Anterior cingulate cortex (tissue), 58 donors: ENCODE measurements at places on chromosomes 5 and 9.

DNA sequence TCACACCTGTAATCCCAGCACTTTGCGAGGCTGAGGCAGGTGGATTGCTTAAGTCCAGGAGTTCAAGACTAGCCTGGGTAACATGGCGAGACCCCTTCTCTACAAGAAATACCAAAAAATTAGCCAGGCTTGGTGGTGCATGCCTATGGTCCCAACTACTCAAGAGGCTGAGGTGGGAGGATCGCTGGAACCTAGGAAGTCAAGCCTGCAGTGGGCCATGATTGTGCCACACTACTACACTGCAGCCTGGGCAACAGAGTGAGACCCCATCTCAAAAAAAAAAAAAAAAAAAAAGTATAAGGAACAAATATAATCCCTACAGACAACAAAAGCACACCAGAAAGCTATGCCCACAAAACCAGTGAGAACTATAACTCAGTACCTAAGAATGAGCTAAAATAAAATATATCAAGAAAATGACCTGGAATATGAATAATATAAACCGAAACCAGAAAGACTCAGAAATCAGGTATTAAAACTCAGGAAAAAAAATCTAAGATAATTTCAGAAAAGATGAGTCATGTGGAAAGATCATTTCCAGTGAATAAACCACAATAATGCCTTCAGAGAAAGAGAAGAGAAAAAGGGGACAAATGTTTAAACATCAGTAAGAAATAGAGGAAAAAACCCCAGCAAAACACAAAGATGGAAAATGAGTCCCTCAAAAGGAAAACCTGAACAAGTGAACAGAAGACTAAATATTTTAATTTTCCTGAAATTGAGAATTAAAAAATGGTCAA, 57.4 kb downstream of the GOLPH3 start:
- DNase-seq = no peak

- DNase-seq = no peak
Observed at GRCh38 chr5:18675041-18675440, 1040.8 kb downstream of the TAF11L14 start.

DNA sequence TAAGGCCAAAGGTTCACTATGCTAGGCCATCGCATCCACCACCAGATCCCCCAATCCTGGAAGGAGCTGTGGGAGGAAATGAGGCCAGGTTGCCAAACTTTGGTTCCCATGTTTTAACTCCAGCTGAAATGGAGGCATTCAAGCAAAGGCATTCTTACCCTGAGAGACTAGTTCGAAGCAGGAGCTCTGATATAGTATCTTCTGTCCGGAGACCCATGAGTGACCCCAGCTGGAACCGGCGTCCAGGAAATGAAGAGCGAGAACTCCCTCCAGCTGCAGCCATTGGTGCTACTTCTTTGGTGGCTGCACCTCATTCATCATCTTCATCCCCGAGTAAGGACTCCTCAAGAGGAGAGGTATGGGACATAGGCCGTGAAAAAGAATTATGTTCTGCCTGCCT, 75.6 kb downstream of the GAPVD1 start:
- no peak for DNase-seq

DNA sequence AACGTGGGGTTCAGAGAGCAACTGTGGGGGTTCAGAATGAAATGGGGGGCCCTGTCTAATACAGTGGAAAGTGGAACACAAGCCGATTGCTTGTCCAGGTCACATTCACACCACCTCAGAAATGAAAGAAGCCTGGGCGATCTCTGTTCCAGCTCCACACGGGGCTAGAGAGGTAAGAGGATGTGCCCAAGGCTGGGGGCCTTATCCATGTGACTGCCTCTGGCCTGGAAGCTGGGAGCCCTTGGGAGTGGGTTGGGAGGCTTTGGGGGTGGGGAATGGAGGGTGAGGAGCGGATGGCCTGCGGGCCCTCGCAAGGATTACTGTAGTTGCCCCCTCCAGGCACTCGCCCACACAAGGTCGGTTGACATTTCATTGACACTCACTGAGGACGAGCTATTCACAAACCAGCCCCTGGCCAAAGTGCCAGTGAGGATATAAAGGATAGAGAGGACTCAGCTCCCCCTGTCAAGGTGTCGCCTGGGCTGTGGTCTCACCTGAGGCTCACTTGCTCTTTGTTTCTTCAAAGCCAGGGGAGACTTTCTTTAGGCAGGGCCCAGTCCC, 86.7 kb downstream of the LIFR start:
- DNase-seq = no peak

DNA sequence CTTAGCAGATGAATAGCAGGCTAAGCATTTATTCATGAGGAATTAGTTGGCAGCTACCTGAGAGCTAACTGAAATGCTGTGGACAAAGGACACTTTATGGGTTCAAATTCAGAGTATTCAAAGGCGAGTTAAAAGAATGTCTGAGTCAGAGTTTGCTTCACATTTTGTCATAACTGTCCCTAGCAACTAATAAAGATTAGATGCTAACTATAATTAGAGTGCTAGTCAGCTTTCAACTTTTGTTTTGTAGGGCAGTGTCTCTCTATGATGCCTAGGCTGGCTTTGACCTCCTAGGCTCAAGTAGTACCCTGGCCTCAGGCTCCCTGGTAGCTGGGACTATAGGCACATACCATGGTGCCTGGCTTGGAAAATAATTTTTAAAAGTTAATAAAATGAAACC, 4.6 kb downstream of the SMC5 start:
- no peak for DNase-seq

DNA sequence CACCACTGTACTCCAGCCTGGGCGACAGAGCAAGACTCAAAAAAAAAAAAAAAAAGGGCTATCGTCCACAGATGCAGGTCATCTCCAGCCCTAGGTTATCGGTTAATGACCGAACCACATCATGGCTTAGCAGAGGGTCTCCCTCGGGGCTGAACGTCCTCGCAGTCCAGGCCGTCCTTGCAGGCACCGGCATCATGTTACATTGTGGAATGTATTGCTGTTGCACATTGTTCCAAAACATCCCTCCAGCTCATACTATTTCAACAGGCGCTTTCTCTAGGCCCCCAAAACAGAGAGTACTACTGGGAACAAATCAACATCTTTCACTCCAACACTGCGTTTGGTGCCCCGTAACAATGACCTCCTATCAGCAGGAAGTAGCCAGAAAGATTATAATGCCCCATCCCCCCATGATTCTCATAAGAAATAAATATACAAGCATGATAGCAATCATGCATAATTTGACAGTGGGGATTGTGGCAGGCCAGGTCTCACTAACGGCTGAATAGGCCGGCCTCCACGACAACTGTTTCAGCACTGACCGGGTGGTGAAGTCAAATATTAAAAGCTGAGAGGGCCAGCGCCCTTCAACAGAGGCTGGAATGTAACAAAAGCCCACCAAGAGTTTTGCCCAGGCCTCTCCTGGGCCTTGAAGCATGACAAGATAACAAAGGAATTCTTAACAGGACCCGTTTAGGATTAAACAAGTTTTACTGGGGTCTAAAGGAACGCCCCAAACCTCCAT, 1.1 kb upstream of the LCN9 start:
- DNase-seq = no peak

DNA sequence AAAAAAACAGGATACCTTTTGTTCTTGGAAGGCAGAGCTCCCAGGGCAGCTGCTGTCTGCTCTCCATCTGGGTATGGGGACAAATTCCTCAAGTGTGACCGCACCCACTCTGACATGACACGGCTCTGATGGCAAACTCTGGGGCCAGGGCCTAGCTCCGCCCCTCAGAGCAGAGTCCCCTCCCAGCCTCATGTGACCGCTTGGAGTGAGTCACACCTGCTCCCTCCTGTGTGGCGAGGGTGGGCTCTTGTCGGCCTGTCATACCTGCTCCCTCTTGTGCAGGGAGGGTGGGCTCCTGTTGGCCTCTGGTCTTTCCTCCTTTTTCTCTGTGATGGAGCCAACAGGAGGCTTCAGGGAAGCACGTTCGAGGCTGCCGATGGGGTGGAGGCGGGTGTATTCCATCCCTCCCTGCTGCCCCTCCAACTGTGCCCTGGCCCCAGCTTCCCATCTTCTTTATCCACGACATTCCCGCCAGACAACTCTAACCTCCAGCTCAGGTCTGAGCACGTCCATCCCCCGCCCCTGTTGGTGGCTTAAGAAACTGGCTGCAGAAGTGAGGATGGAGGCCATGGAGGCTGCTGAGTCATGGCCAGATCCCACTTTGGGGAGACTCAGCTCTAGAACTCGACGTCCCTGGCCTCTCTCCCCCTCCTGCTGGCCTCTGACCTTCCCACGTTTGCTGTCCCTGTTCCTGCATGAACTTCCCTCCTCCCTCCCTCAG, 65.3 kb downstream of the OLFM1 start:
- DNase-seq = no peak

DNA sequence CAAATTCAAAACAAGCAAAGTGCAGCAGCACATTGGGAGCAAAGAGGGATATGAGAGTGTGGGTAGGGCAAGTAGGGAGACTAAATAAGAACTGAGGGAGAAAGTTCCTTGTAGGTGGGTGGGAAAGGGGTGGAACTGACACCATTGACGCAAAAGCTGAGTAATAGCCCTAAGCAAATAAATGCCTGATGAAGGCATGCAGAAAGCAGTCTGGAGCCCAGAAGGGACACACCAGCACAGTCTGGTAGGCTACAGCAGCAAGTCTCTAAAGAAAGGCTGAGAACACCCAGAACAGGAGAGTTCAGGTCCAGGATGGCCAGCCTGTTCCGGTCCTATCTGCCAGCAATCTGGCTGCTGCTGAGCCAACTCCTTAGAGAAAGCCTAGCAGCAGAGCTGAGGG, at the start of gene INSL4:
INSL4 (plus strand) TSS at position 208 of the 400 bp plus-strand sequence; CDS start at position 313, 105 bp downstream.
- DNase-seq = no peak

DNA sequence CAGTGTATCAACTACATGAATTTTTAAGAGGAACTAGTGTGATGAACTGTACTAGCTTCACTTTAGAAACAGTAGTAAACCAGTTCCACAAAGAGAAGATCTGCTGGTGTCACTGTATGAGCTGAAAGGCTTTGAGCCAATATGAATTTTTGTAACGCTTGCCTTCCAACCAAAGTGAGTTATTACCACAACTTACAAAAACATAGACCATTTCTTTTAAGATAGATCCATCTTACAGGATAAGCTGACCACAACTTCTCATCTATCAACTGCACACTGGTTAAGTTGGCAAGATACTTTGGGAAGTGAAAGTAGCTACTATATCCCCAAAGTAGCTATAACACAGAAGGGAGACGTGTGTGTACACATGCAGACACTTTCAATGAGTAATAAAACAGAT, 849.6 kb upstream of the DMAC1 start:
- no peak for DNase-seq

- DNase-seq = no peak
Observed at GRCh38 chr5:152560512-152561137, 155.5 kb upstream of the NMUR2 start.

DNA sequence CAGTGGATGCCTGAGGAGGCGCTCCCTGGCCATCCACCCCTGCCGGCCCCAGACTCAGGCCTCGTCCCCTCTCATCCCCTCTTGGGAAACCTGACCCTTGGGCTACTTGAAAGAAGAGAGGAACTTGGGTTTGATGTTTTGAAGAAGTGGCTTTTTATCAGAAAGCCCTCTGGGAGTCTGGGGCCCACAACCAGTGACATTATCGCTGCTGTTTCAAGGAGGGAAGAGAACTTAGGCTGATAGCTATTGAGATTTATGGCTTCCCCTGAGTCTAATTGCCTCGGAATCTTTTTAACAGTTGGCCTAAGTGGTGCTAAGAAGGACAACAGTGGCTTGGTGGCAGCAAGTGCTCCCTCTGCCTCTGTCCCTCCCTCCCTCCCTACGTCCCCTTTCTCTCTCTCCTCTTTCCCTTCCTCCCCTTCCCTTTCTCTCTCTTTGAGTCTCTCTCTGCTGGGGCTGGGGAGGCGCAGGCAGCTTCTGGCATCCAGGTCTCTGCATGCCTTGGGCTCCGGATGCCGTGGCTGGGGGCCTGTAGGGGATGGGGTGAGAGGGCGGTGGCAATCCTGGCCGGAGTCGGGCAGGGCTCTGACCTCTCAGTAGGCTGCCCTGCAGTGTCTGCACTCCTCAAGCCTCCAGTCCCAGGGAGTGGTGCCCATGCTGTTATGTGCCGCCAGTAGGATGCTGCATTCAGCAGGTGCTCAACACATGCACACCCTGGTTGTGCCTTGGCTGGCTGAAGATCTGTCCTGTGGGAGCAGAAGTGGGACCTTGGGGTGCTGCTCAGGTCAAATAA, 49.6 kb upstream of the RXRA start:
- DNase-seq = no peak

DNA sequence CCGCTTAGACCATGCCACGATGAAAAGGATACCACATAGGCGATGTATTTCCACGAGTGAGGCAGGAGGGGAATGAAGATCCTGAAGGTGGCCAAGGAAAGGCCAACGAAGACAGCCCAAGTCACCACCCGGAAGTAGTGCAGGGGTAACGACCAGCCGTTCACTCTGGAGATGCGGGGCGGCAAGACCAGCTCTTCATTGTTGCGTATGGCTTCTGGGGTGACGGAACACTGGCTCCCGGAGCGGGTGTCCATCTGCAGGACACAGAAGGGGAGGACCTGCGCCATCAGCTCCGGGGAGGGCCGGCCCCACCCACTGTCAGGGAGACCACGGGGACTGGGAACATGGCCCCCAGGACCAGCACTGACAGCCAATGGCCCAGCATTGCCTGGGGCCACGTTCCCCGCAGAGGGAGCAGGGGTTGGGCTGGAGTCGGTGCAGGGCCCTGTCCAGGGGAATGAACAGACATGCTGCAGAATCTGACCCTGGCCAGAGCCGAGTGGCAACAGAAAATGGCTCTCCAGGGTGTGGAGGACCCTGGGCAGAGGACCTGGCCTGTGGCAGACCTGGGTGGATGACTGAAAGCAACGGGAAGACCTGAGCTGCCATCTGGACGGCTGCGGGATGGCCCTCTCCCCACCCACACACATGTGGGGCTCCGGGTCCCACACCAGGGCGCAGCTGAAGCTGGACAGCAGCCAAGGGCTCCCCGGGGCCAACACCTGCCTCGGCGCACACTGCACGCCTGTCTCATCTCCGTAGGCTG, 17.7 kb downstream of the ZDHHC11B start:
- no peak for DNase-seq

DNA sequence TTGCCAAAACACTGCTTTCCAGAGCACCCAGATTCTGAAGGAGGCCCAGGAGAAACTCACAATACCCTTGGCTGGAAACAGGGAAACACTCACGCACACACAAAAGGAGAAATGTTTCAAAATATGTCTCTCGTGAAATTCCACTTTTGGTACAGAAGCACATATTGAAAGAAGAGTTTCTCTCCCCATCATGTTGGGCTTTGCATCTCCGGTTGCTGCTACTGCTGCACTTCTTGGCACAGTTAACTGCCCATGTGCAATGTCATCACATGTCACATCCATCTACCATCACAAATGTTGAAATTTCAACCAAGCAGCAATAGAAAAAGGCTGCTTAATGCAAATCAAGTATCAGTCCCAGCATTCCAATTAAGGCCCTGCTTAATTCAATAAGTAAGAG, 72.1 kb downstream of the ABCA1 start:
- DNase-seq = no peak
